Stimulated activated CD4-positive, alpha-beta T cell treated with anti-CD3 and anti-CD28 coated beads, Interleukin-2, amount 100 ng/mL, for 48 hours (primary cell): ENCODE measurements at places on chromosomes 7 and 10.

DNA sequence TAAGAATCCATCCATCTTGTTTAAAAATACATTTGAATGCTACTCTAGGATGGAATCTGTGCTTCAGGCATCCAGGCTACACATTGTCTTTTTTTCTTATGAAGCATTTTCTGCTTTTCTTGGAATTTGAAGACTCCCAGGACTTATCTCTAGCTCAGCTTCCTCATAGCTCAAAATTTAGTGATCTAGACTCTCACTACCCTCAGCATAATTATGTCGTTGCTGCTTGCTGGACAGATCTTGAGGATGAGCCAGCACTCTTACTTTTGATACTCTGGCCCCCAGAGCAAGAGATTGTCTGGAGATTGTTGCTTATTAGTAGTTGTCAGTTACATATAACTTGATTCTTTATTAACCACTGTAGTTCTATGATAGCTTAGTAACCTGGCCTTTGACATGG lies 83.3 kb upstream of the FGL2 start:
- no peak for DNase-seq

DNA sequence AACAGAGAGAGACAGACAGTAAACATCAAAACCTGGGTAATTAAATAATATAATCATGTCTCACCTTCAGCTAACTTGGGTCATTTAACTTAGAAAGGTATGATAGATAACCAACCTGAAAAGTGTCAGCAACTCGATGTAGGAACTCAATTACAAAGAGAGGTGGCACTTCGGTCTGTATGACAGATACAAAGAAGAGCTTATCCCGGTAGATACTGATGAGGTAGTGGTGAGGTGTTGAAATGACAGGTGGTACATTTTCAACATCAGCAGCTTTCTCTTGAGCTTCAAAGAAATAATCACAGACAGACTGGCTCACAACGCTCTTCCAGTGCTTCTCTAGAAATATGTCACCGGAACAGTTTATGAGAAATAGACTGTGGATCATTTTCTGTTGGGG lies 12.6 kb downstream of the AP3M1 start:
- no peak for DNase-seq

- no peak for DNase-seq
Observed at GRCh38 chr7:107173691-107174406, 5.0 kb downstream of the HBP1 start.

DNA sequence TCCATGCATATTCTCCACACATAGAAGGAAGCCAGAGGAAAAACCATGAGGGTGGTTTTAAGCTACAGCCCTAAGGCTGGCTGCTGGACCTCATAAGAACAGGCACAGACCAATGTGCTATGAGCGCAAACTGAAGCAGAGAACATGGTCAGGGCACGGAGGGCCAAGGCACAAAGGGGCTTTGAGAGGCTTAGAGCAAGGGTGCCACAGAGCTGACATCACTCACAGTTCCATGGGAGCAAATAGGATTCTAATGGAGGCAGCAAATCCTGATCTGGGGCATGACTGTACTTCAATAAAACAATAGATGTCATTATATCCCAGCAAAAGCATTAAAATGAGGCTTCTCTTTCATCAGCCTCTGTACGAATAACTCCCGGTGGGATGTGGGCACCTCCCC lies 162.4 kb downstream of the COBL start:
- DNase-seq, result no peak

GRCh38 chr10:64519831-64520230 lies 998.6 kb downstream of the REEP3 start:
- no peak for DNase-seq
